Endothelial cell (in vitro differentiated cells): ENCODE measurements at places on chromosomes 12 and 14.

DNA sequence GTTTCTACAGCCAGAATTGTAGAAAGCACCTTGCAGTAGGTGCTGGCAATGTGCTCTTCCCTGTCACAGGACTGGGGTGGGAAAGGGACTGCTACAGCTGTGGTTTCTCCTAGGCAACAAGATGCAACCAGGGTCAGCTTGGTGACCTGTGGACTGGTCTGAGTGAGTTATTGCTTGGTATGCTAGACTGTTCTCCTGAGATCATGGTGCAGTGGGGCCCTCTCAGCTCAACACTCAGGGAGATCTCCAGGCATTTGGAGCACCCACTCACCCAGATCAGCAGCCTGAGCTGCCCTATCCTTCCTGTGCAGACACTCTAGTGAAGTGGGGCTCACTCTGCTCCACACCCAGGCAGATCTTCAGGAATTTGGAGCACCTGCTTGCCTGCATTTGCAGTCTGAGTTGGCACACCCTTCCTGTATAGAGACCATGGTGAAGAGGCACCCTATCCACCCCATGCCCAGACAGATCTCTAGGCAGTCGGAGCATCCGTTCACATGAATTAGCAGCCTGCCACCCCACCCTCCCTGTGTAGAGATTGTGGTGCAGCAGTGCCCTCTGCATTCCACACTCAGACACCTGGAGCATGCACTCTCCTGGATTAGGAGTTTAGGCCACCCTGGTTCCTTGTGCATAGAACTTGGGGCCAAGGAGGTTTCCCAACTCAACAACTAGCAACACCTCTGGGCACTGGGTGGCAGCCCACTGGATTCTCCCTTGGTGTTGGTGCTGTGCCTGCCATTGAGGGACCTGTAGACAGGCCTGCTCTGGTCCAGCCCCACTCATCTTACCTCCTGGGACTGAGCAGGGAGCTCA, 3.8 kb upstream of the FAM186B start:
- no peak for DNase-seq

- DNase-seq, result no peak
Measured at GRCh38 chr12:96786791-96787190, 120.3 kb upstream of the NEDD1 start.

- no peak for DNase-seq
Measured at GRCh38 chr14:61475316-61475715, 153.9 kb downstream of the PRKCH start.

GRCh38 chr14:93893661-93894261, 33.4 kb upstream of the FAM181A start:
- no peak for DNase-seq

DNA sequence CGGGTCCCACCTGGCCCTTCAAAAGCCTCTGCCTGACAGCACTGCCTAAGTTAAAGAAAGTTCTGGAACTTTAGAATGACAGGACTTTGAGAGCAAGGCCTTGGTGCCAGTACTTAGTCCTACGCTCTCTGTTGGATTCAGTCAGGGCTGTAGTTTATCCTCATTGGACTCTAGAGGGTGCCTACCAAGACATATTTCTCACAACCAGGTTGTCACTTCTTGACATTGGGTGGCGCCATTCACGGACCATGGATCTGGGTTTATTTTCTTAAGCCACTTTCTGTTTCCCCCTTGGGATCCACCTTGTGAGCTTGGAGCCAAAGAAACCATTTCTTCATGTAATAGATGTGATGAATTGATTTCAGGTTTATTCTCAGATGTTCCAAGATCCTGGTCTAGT, 787.0 kb upstream of the TBX3 start:
- no peak for DNase-seq

- no peak for DNase-seq
Measured at GRCh38 chr12:545835-546234, 86.1 kb downstream of the B4GALNT3 start.

DNA sequence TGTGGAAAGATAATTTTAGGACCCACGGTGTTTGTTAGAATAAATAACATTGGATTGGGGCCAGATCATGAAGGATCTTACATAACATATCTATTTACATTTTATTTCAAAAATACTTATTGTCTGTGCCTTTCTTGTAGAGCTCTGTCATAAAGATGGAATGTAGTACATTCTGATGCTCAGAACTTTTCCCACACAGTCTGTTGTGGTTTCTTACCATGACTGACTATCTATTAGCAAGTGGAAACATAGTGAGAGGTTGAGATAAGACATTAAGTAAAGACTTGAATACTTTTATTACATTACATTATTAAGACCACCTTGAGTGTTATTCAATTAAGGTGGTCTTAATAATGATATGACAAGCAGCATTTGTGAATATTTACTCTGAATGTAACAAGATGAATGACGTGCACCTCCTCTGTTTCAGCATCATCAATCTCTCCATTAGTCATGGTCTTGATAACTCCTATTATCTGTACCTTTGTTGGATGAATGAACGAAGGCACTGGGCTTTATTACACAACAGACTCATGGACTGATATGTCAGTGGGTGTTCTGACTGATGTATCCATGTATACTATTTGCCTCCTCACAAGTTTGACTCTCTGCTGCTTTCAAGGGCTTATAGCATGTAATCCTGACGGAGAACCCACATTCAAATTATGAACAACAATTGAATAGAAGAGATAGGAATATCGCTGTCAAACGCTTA, 883.0 kb upstream of the FLRT2 start:
- DNase-seq, result no peak

- DNase-seq, result no peak
Measured at GRCh38 chr12:27576667-27577347, 52.8 kb downstream of the PPFIBP1 start.

DNA sequence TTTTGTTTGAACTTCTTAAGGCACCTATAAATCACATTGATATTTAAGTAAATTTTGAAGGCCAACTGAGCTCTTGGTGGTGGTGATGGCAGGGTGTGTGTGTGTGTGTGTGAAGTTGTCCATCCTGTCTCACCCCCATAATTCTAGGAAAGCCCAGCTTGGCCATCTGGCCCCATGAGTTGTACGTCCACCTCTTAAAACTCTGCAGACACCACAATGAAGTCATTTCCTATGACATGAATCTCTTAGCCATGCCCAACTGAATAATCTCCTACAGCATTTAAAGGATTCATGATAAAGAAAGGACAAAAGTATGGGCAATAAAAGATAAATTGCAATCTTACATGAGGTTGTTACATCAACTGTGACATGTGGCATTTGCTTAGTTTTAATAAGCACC, 123.4 kb downstream of the TTC7B start:
- DNase-seq, result no peak

- no peak for DNase-seq
Measured at GRCh38 chr12:116636608-116637519, 77.7 kb downstream of the MAP1LC3B2 start.

- DNase-seq, result no peak
Measured at GRCh38 chr14:32728526-32728925, 210.2 kb upstream of the NPAS3 start.

DNA sequence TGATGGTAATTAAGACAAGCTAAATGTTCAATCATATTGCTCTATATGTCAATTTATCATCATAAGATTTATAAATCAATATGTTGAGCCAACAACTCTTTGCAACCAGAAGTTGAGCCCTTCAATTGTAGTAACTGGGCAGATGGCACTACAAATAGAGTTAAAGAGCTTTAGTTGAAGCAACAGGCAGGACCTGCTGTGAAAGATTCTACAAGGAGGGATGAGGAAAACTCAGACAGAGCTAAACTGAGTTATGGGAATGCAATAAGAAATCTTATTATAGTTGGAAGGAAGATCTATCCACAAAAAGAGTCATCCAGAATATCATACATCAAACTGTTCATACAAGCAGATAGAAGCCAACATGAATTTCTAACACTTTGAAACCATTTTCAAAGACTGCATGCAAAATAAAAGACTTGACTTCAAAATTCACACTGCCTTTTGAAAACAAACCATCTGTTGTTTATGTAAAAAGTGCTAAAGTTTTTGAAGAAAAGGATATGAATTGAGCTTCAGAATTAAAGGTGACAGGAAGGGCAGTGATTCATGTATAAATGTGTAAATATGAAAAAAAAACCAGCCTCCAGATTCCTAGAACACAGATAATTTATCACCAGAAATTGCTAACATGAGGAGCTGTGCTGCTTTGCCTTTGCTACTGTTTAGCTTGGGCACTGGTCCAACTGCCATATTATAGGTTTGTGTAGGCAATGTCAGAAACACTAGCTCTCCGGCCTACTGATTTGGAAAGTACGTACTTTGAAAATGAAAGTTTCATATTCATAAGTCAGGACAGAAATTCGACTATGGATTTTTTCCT, 133.2 kb downstream of the SLC35F4 start:
- DNase-seq, result no peak

DNA sequence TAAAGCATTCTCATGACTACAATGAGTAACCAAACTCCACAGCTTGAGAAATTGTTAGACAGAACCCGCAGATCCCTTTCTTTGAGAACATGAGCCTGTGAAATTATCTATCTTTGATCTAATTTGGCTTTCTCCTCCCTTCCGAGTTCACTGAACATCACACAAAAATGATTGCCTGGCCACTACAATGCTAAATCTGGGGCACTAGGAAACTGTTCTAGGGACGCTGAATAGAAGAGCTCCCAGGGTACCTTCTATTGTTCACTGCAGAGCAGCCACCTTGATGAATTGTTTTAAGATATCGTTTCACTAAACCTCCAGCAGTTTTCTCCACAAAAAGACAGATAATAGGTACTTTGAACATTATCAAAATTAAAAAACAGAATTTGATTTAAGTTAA, 47.5 kb downstream of the SINHCAF start:
- DNase-seq, result no peak

DNA sequence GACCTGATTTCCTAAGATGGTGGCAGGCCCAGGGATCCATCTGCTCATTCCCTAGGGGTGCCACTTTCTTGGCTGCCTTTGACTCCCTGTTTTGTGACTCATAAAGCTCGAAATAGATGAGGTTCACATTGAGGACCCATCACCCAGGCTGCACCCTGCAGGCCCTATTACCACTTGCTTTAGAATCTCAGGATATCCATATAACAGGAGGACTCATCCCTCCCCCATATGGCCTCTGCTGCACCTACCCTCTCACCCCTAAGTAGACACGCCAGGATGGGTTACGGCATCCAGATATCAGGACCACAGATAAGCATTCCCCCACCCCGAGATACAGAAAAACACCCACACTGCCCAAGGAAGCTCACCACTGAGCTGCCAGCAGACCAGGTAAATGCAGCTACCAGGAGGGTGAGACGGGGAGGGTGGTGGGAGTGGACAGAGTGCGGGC, 155.7 kb downstream of the DPF3 start:
- no peak for DNase-seq
